ENCODE measurements at places on chromosomes 11 and 22.

DNA sequence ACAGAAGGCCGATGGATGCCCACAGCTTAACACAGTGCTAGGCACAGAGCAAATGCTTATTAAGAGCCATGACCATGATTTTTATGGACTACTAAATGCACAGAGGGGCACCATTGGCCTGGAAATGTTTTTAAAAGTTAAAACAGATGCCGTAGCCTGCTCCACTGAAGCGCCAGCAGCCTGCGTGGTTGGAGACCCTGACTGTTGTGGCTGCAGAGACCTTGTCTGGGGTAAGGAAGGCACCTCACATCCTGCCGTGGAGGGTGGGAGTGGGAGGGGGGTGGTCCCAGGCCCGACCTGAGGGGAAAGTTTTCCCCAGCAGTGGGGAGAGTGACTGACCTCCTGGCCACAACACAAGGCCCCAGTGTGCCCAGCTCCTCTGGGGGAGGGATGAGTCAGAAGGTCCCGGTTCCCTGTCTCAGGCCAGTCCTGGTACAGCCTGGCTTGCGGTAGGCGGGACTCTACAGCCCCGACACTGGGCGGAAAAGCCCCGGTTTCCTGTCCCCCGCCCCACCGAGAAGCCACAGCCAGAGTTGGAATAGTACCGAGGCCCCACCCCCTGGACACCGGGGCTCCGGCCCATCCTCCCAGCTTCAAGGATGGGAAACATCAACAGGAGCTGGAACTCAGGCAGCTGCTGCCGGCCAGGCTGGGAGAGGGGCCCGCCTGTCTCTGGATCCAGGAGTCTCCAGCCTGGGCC lies 7.0 kb downstream of the CHST1 start:
- DNase-seq: peak; percentile 79

DNA sequence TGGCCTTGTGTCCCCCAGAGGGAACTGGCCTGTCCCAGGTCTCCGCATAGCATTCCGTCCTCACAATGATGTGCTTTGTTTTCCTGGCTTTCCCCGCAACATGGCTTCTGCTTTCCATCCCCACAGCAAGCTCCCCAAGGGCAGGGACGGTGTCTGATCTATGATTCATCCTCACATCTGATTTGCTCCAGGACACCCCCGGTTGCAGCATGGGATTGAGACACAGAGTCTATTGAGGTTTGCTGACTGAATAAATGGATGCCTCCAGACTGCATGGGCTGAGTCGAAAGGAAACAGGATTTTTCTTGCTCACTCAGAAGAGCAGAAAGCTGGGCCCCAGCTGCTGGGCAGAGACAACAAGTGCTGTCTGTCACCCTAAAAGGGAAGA lies 40.2 kb downstream of the LMO1 start:
- DNase-seq: peak; percentile 13

GRCh38 chr22:42418811-42419242 lies 13.4 kb downstream of the NFAM1 start:
- no peak for DNase-seq

DNA sequence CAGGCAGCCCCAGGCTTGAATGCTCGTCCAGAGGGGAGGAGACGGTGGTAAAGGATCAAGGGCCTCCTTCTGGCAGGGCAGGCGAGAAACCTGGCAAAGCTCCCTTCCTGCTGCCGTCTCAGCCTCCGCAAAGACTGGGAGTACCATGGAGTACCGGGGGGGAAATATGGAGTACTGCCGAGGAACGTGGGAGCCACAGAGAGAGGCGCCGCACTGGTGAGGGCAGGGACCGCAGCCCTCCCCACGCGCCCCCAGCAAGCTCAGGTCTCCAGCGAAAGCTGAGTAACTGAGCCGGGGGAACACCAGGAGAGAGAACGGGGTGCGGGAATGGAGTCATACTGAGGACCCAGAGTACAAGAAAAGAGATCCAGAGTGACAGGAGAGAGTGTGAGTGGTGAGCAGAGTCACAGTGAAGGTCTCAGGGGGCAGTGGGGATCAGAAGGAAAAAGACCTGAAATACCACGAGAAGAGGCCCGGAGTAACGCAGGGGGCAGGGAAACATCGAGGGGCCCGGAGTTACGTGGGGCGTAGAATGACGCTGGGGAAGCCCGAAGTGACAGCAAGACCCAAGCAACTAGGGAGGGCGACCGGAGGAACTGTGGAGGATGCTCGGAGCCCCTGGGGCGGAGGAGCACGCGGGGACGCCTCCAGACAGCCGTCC lies 740 bp downstream of the EML3 start:
- DNase-seq: peak; percentile 52

DNA sequence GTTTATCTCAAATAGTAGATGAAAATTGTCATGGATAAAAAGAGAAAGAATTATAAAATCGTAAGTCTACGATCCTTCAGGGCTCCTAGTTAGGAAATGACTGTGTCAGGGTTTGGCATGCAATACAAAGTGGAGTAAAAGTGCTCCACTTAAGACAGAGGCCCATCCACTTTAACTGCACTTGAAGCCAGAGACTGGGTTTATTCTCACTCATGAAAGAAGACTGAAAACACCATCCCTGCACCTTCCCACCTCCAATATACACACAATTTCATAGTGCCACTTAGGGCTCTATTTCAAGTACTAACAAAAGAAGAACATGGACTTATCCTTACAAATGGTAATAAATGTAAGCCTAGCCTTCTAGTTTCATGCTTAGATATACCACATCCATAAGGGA lies 70.7 kb downstream of the ANO5 start:
- DNase-seq: no peak

- peak; percentile 12 for DNase-seq
Observed at GRCh38 chr11:8814923-8815240, 96.1 kb upstream of the AKIP1 start.

Measured in fibroblast of skin of back (primary cell).